ENCODE measurements at places on chromosomes 7 and 10.

DNA sequence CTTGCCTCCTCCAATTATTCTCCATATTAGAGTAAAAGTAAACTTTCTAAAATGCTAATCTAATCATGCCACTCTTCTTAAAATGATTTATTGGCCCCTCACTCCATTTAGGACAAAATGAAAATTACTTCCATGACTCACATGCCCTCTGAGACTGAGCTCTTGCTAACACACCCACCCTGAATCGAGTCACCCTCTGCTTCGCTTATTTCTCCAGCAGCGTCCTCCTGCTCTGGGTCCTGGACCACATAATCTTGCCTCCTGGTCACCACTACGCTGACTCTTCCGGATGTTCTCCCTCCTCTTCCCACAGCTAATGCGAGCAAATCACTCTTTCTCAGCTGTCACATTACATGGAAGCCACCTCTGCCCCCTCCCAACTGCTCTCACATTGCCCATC is 384.0 kb upstream of the FZD8 start:
- no peak for DNase-seq

GRCh38 chr10:18195060-18195799 is 55.0 kb downstream of the CACNB2 start:
- no peak for DNase-seq

GRCh38 chr10:92382631-92383030 is 91.7 kb downstream of the MARCHF5 start:
- DNase-seq, result no peak

- no peak for DNase-seq
Measured at GRCh38 chr10:78185693-78186055, 152.0 kb downstream of the RPS24 start.

DNA sequence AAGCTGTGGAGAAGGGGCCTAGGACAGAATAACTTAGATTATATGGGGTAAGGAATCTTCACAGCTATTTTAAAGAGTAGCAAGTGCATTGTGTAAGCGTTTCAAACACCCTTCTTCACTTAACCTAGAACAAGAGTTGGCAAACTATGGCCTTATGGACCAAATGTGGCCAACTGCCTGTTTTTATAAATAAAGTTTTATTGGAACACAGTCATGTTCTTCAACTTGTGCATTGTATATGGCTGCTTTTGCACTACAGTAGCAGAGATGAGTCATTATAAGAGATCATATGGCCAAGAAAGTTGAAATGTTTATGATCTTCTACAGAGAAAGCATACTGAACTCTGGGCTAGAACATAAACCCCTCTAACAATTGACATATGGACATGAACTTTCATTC is 187.8 kb downstream of the ETV1 start:
- no peak for DNase-seq

GRCh38 chr10:107741971-107742370 is 577.5 kb upstream of the SORCS1 start:
- DNase-seq, result no peak

- no peak for DNase-seq
Measured at GRCh38 chr7:87342231-87342630, 3.2 kb upstream of the CROT start.

DNA sequence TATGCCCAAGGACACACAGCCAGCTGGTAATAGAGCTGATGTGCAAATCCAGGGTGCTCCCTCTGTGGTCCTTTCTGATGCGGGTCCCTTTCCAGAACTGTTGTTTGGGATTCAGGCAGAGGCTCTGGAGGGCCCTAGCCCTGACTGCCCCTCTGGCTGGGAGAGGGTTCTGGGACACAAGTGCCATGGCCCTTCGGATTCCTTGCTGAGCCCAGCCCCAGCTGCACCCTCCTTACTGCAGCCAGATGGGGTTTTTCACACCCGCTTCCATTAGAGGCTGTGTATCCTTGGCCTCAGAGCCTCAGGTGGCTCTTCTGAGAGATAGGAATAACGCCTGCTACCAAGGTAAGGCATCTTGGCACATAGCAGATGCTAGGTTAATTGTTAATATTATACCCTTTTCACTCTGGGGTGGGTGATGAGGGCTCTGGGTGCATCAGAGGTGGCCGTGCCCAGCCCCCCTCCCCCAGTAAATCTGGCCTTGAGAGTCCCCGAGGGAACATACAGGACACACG is 89.8 kb upstream of the LRRC4 start:
- no peak for DNase-seq

GRCh38 chr10:2772135-2772534 is 295.2 kb upstream of the PFKP start:
- DNase-seq, result no peak

GRCh38 chr7:2863461-2864066 is 19.5 kb upstream of the GNA12 start:
- peak; percentile 68 for DNase-seq

DNA sequence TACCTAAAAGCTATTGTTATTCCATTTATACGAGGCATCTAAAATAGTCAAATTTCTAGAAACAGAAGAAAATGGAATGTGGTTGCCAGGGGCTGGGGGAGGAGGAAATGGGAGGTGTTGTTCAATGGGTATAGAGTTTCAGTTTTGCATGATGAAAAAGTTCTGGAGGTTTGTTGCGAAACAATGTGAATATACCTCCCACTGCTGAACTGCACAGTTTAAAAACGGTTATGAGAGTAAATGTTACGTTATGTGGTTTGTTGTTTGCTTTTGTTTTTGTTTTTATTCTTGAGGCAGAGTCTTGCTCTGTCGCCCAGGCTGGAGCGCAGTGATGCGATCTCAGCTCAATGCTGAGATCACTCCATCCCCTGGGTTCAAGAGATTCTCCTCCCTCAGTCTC is 64.9 kb upstream of the NRBF2 start:
- no peak for DNase-seq

- no peak for DNase-seq
Measured at GRCh38 chr7:140923358-140924006, 1.2 kb downstream of the BRAF start.

DNA sequence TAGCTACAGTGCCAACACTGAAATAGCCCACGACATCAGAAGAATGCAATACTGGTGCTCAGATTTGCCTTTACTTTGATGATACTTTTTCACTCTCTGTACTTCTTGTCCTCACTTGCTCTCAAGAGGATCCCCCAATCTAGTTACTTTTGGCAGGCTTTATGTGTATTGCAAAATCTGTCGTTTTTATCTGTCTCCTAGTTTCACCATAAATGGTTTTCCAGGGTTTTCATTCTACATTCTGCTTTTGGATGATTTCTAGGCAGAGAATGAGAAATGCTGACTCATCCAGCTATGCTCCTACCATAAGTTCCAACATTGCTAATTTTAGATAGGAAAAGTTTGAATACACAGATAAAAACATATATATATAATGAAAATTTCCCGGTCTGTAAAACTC is 659.5 kb upstream of the NRG3 start:
- DNase-seq, result no peak

GRCh38 chr7:82678716-82679115 is 235.1 kb upstream of the CACNA2D1 start:
- no peak for DNase-seq

- DNase-seq, result no peak
Measured at GRCh38 chr7:32385316-32385956, 104.7 kb downstream of the LSM5 start.

GRCh38 chr7:103560136-103560535 is 114.1 kb upstream of the SLC26A5 start:
- no peak for DNase-seq

GRCh38 chr7:141630621-141631020 is 71.3 kb downstream of the DENND11 start:
- no peak for DNase-seq

- no peak for DNase-seq
Measured at GRCh38 chr7:44262031-44262430, 61.3 kb downstream of the YKT6 start.

DNA sequence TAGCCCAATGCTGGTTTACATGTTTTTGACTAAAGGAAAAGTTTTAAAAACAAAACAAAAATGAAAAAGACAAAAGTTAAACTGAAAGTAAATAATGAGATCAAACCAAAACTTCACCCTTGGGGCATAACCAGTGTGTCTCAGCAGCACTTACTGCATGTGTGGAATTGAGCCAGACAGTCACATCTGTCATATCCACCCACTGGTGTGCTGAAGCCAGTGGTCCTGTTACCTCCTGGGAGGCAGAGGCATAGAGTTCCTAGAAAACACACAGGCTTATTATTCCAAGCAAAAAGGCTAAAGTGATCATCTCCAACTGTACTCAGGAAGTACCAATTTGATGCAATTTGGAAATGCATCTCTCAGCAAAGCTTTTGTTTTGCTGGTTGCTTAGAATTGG is 40.4 kb downstream of the ASAH2 start:
- DNase-seq, result no peak

- no peak for DNase-seq
Measured at GRCh38 chr7:152132812-152133211, 107.3 kb downstream of the GALNT11 start.

DNA sequence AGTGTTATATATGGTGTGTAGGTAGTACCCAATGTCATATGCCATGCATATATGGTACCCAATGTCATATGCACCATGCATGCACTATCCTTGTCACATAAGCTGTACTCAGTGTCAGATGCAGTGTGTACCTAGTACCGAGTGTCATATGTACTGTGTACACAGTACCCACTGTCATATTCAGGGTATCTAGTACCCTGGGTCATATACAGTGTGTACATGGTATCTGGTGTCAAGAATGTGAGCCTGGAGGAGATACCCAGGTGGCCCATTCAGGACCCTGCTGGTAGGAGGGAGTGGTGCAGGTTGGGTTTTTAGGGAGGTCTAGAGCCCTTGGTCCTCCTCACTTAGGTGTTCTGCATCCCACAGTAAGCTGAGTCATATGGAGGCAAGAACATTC is 1.8 kb downstream of the ZMYND11 start:
- DNase-seq, result no peak

DNA sequence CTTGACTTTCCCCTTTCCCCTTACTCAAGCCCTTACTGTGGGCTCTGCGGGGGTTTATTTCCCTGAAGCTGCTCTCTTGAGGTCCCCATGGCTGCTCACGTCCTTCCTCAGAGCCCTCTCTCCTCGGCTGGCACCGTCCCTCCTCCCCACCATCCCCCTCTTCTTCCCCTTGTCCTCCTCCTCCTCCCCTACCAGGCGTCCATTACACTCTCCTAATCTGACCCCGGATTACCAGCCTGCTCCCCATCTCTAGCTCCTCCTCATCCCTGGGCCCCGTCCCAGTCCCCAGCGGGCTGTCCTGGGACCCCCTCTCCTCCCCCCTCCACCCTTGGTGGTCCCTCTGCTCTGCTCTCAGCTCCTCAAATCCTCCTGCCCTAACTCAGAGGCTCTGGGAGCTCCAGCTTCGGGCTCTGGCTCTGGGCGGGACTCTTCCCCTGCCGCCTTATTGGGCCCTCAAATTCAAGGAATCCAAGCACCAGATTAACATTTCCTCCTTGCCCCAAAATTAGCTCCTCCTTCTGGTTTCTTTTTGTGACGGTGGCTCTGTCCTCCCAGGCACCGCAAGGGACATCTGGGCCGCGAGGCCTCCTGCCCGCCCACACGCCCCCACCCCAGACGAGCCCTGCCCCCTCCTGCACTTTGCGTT is 48.5 kb upstream of the LEP start:
- DNase-seq, result no peak

DNA sequence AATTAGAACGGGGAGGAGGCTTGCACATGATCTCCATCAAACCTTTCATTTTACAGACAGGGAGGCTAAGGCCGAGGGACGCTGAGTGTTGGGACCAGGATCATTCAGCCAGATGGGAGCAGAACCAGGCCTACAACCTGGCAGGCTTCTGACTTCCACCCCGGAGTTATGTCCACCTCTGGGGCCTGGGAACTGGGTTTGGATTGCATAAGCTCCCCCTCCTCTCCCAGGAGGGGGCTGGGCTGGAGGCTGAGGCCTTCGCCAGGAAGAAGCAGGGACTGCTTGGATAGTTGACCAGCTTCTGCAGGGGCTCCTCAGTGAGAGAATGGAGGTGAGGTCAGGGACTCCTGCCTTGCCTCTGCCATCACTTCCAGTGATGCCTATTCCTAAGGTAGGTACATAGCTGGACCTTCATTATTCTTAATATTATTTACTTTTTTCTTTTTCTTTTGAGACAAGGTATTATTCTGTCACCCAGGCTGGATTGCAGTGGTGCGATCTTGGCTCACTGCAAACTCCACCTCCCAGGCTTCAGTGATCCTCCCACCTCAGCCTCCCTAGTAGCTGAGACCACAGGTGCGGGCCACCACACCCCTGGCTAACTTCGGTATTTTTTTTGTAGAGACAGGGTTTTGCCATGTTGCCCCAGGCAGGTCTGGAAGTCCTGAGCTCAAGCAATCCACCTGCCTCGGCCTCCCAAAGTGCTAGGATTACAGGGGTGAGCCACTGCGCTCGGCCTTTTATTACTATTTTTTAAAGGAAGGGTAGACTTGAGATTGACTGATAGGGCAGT is 1.3 kb downstream of the SNX10 start:
- DNase-seq, result no peak

DNA sequence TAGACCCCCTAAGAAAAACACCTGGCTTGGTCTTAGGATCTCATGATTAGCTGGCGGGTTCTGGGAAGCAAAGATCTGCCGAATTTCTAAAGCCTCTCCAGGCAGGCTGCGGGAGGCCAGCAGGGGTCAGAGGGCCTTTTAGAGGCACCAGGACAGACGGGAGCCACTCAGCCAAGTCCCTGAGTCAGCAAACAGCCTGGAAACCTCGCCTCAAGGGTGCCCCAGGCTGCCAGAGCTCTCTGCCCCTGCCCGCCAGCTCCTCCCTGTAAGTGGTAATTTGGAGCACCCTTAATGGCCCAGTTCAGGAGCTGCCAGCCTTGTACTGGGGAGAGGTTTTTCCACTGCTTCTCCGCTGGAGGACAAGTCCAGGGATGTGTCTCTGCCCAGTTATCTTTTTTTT is 88.7 kb downstream of the HIP1 start:
- no peak for DNase-seq

- no peak for DNase-seq
Measured at GRCh38 chr10:103713676-103714075, 141.7 kb downstream of the SH3PXD2A start.

DNA sequence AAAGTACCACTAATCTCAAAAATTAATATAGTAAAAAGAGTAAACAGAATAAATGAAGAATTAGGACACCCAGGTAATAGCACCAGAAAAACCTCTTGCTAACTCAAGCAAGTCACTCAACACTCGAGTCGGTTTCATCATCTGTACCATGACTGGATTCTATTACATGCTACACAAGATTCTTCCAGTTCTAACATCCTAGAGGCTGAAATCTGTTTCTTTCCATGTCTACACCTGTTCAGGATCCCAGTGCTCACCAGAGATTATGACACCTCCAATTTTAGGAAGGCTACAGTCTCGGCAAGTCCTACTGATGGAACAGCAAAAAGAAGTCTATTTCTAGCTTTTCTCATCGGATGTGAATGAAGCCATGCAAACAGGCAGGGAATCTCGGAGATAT is 95.3 kb upstream of the ANK3 start:
- DNase-seq, result no peak

GRCh38 chr7:27243340-27244163 is 950 bp downstream of the EVX1 start:
- no peak for DNase-seq
